H4 (cell line): ENCODE measurements at places on chromosomes 2 and 18. TPM values are rescaled to one million over a fixed set of nuclear protein-coding genes. Genes with fewer than 3 reads are reported as not detected.

DNA sequence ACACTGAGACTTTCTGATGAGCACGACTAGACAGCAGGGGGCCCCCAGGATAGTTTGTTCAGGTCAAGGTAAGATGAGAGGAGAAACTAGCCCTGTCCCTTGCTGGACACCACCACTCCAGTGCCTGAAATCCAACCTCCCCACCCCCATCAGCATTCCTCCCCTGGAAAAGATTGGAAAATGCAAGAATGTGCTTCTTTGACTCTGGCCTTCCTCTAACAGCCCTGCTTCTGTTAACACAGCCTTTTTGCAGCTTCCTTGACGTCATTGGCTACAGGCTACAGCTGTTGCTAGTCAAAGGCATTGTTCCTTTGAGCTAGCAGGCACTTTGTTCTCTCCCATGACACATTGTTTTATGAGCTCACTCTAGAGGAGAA is 20.1 kb upstream of the LTBP1 start:
- no peak for DNase-seq

RAD51AP2 gene
- 0.02 and 0.06 TPM in 2 replicates for total RNA-seq

DNA sequence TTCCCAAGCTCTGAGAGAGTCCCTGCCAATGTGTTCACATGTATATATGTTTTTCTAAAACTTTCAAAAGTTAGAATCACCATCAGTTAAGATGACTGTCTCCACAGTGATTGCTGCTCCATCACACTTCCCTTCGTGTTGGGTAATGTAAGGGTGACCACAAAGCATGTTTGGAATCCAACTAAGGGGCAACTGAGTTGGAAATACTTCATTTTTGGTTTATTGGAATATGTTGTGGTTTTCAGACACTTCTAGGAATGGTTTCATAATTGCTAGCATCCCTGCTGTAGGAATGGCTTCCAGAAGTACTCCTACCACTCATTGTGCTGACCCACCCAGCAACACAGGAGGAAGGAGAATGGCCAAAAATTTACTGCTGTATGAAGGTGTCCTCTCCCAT is 212.5 kb upstream of the GULP1 start:
- peak; percentile 85 for DNase-seq

DNA sequence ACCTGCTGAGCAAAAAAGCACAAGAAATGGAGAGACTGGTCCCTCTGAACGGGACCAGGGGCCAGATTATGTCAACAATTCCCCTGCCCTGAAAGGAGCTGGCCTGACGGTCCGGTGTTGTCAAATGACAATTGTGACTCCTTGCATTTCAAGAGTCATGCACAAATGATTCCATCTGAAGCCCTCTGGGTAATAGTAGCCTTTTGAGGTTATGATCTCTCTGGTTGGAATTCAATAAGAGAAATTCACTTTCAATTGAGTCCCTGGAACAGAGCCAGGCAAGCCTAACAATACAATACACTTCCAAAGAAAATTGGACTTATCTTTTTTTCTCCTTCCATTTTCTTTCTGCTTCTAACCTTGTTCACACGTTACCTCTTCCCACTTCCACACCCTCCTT is 116.9 kb downstream of the C1D start:
- DNase-seq, result no peak

DNA sequence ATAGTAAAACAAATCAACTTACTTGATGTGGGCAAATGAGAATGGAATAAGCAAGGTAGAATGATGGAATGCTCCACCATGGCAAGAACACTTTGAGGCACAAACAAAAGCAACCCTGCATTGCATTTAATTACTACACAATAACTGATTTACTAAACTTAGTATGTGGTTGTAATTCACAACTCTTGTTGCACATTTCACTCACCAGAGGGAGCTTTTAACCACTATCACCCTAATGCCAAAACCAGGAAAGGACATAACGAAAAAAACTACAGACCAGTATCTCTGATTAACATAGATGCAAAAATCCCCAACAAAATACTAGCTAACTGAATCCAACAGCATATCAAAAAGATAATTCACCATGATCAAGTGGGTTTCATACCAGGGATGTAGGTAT is 659.8 kb downstream of the CPS1 start:
- DNase-seq, result no peak

DNA sequence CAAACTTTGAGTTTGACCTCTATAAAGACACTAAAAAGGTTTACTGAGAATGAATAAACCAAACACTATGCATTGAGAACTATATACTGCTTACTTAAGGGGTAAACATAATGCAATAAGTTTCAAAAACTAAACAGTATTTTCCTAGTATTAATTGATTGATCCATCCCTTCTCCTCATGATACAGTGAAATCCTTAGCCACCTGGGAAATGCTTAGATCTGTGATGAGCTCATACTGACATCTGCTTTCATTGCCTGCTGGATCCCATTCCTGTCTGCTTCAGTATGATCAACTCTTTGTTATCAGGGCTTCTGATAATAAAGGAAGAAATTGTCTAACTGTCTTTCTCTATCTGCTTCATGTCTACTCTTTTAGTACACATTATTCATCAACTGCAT is 74.9 kb upstream of the UBE2E3 start:
- DNase-seq, result no peak

DNA sequence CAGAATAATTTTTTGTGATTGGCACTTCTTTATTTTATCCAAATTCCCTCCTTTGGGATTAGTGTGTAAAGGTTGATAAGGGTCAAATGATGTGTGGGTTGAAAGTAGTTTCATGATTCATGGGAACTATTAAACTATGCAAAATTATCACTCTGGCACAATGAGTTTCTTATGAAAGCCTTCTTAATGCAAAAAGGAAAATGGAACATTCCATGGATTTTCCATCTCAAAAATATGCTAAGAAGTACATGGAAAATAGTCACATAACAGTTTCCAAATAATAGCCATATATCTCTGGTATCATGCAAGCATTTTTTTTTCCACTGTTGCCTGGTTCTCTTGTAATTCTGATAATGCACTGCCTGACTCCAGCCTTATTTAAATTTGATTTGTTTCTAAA is 639.7 kb downstream of the NR4A2 start:
- no peak for DNase-seq

DNA sequence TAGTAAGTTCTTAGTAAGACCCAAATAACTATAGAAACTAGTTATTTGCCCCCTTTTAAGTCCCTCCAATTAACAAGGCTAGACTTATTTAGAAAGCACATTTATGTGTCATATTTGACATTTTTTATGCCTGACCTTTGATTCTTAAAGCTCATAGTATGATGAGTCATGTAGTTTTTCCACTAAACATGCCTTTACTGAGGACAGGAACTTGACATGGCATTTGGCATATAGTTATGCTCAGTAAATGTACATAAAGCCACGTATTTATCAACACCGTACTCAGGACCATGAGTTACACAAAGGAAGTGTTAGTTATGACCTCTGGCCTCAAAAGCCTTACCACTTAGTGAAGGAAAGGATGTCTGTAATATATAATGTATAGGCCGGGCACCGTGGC is 78.9 kb downstream of the GNAL start:
- DNase-seq, result no peak

- DNase-seq, result peak; percentile 19
Measured at GRCh38 chr2:19799881-19800780, 101.7 kb downstream of the TTC32 start.

DNA sequence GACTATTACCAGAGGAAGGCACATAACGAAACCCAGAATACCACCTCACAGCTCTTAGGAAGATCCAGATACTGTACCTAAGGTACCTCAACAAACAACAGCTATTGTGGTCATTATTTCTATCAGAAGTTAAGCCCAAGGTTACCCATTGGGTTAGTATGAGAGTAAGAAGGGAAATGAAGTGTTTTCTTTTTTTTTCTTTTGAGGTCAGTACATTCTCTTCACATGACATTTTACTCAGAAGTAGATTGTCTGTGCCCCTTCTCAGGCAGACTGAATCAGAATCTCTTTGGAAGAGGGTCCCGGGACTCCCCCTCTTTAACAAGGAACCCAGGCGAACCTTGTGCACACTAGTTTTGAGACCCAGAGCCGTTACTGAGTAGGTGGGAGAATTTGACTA is 233.7 kb upstream of the CXCR4 start:
- DNase-seq, result no peak

DNA sequence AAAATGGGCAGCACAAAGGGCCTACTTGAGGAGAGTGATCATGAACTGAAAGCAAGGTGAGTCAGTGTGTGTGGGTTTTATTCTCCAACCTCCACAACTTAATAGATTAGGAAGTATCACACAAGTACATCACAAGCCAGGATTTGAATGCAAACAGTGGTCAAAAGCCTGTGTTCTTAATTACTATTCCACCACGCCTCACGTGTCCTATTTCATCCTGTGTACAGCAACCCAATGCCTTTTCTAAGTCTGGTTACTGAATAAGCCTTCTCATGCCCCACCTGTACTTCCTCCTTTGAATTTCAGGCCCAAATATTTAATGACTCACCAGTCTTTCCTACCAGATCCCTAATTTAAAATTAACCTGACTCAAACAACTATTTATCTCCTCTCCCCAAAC is 755.7 kb upstream of the SLC8A1 start:
- DNase-seq, result no peak

- DNase-seq, result peak; percentile 94
Measured at GRCh38 chr2:203811491-203812221, 55.9 kb upstream of the CTLA4 start.
